Activated naive CD4-positive, alpha-beta T cell (primary cell): ENCODE measurements at places on chromosomes 7 and 10.

GRCh38 chr7:1662767-1663166 lies 7.3 kb upstream of the ELFN1 start:
- DNase-seq = no peak

DNA sequence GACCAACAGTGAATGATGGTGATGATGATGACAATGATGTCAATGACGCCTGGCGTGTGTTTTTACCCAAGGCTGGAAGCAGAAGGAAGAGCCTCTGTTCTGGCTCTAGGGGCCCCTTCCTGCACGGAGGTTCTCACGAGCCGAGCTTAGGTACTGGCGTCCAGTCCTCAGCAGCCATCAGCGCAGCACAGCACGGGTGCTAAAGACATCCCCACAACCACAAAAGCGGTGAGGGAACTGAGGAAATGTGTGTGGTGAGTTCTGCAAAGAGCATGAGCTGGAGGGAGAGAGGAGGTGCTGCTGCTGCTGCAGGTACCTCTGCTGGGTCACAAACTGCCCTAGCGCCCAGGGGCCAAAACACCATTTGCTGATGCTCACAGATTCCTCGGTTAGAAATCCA lies 81.6 kb downstream of the SFMBT2 start:
- DNase-seq = no peak

DNA sequence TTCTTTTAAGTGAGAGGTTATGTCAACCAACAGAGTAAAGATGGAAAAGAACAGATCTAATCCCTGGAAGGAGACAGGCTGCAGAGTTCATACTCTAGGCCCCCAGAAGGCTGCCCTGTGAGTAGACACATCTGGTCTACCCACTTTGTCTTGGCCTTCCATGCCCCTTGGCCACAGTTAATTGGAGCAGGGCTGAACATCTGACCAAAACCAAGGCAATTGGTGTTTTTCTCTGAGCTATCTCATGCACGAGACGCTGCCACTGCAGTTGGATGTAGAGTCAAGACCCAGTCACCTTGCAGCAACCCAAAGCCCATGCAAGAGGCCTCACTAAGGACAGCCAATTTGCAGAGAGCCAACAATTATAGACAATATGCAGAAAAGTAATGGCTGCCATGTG lies 9.0 kb downstream of the MYOF start:
- DNase-seq = no peak

GRCh38 chr10:35425595-35425994 lies 89.3 kb downstream of the CCNY start:
- DNase-seq = no peak

- no peak for DNase-seq
These were observed 259.4 kb upstream of the CELF2 start for GRCh38 chr10:10758306-10758705.

GRCh38 chr10:4195213-4195612 lies 410.2 kb upstream of the KLF6 start:
- DNase-seq = no peak

- DNase-seq = no peak
These were observed 5.2 kb downstream of the CCNY start for GRCh38 chr10:35341521-35341920.
